Muscle of leg (tissue), 16 donors: ENCODE measurements at places on chromosomes 1 and 21. TPM values are rescaled to one million over a fixed set of nuclear protein-coding genes. Genes with fewer than 3 reads are reported as not detected.
A peak's percentile ranks its signal among the peaks of the same experiment; 100 is the strongest.

DNA sequence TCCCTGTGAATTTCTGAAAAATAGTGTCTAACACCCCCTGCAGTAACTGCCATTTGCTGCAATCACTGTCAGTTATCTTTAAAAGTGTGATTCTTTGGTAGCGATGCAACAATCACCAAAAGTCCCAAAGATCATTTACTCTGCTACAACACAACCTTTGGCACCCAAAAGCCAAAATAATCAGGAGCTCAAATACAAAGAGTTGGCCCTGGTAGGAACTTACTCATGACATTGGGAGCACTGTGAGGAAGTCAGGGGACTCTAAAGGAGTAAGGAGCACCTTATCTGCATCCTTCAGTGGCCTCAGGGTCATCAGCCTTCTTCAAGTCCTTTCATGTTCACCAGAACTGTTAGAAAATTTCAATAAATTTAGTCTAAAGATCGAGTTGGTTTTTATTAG is 54.6 kb downstream of the SLC16A1 start:
- no peak for DNase-seq

GRCh38 chr1:229062135-229062534 is 208.8 kb upstream of the RAB4A start:
- peak; percentile 36 for DNase-seq

DNA sequence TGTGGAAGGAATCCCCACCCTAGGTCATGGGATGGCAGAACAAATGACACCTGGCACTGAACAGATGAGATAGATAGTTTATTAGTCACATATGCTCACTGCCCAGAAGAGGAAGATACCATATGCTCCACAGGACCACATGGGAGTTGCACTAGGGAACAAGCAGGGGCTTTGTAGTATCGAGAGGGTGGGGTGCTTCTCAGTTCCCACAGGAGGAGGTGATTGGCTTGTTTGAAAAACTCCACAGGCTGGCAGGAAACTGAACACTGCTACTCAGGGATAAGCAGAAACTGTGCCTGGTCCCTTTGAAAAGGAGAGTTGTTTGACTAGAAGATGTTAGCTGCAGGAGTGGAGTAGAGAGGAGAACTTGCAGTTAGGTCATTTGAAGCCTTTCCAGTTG is 31.9 kb upstream of the RXRG start:
- no peak for DNase-seq

DNA sequence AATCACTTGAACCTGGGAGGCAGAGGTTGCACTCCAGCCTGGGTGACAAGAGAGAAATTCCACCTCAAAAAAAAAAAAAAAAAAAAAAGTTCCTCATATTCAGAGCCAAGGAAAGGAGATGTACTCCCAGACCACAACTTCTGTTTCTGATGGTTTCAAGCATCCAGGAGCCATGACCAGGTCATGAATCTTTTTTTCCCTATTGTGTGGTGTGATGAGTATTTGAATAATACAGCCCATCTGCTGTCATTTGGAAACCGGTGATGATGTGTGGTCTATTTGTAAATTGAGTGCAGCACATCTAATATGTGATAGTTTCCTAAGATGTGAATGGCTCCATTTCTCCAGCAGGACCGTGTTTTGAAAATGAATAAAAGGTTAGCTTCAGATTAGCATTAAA is 18.6 kb downstream of the PIK3CD start:
- DNase-seq: no peak

DNA sequence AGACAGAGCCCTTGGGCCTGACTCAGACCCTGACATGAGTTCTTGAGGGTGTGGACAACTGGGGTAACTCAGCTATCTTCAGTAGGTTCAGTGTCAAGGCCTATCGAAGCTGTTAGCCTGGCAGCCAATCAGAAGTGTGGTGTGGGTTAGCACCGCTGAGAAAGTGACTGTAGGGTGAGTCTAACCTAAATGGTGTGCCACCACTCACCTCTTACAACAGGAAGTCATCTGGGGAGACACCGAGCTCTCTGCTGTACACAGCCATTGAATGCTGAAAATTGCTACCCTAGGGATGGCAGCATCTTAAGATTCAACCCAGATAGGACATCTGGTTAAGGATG is 44.6 kb downstream of the RASSF5 start:
- no peak for DNase-seq

GRCh38 chr1:161930064-161930463 is 93.6 kb downstream of the OLFML2B start:
- no peak for DNase-seq

DNA sequence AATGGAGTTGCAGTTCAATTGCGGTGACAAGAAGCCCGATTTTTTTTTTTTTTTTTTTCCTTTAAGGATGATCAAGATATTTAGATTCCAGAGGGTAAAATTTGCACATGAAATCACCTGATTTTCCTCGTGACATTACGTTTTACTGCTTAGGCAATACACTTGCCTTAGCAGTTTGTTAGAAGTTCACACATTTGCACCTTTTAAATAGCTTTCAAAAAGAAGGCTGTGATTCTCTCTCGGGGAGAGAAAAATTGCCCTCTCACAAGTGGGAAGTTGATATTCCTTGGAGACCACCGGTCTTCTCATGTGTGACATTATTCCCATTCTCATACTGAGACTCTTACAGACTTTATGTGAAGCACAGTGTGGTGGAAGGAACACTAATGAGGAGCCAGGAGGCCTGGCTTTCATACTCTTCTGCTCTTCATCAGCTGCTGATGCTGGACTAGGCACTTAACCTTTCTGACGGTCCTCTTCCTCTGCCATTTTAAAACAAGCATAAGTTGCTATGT is 69.8 kb upstream of the HSPA13 start:
- DNase-seq: no peak

GRCh38 chr1:230797942-230798365 is 50.8 kb downstream of the CAPN9 start:
- DNase-seq: peak; percentile 88

- no peak for DNase-seq
Observed at GRCh38 chr21:45015469-45015860, 58.9 kb upstream of the ADARB1 start.

The MYCL gene
- 2.4 TPM for total RNA-seq

- peak; percentile 55 for DNase-seq
Observed at GRCh38 chr21:17818186-17819113, 706 bp downstream of the C21orf91 start.

DNA sequence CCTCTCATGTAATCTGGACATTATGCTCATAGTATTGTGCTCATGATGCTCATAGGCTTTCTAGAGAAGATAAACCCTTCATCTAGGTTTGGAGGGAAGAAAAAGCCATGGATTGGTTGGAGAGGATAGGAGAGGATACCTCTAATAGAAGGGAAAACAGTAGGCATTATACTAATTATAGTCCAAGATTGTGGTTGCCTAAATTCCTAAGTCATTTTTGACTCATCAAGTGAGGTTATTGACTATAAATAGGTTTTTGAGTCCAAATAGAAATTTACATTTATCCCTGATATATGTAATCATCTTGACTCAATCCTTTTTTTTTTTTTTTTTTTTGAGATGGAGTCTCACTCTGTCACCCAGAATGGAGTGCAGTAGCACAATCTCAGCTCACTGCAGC is 5.0 kb downstream of the SYT11 start:
- DNase-seq: no peak

DNA sequence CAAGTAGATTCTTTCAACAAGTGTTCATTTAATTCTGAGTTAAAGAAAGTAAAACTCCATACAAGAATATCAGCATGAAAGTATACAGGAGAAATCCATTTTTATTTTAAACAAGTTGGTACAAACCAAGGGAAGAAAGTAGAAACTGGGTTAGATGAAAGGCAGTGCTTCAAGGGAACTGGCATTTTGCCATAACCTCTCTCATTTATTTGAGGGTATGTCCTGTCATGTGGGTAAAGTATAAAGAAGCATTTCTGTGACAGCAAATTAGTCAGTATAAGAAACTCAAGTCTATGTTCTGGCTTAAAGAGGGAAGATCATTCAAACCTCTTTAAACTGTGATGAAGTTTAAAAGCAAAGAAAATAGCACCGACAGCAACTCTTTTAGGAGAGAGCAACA is 32.0 kb downstream of the OLFM3 start:
- DNase-seq: no peak

DNA sequence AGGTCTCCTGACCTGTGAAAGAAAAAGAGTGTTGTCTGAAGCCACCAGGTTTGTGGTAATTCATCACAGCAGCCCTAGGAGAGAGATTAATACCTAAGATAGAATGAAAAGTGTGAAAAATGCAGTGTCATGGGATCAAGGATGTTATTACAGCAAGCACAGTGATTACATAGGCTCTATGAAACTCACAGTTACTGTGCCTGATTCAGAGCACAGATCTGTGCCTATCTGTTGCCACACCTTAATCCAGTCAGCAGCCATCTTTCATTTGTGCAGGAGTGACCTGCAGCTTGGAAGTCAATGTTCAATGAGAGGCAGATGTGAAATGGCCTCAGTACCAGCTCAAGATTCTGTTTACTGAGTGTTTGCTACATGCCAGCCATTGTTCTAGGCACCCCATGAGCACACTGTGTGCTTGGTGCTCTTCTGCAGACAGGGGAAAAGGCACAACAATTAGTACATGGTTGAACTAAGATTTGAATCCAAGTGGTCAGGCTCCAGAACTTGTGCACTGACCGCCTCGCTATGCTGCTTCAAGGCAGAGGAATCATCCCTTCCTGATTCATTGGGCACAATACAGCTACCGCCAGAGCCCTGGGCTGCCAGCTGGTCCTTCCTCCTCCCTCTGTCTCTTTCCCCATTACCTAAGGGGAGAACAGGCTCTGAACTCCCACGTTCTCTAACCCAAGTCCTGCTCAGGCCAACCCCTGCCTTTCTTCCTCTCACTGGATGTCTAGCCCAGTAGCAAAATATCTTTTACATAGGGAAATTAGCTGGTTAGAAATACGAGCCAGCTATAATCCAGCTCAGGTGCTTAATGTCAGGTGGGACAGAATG is 56.3 kb upstream of the NEK2 start:
- no peak for DNase-seq

GRCh38 chr1:193589597-193590040 is 403.2 kb upstream of the B3GALT2 start:
- peak; percentile 86 for DNase-seq

The CHIT1 gene
- total RNA-seq: 0.09 TPM

DNA sequence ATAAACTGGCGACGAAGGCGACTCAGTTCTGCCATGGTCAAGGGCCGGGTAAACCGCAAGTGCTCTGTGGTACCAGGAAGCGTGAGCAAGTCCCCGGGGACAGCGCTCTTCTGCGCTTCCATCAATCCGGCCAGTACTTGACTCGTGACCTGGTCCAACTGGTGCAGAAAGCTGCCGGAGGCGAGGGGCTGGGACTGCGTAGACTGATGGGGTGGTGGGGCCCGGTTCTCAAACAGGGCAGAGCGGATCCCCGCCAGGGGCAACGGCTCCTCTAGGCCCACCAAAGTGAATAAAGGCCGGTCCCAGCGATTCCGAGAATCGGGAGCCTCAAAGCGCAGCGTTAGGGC is 852 bp downstream of the KTI12 start:
- peak; percentile 51 for DNase-seq

GRCh38 chr1:112754116-112754628 is 39.0 kb upstream of the PPM1J start:
- no peak for DNase-seq
